ENCODE measurements at places on chromosomes 2 and 18.
A peak's percentile ranks its signal among the peaks of the same experiment; 100 is the strongest.

DNA sequence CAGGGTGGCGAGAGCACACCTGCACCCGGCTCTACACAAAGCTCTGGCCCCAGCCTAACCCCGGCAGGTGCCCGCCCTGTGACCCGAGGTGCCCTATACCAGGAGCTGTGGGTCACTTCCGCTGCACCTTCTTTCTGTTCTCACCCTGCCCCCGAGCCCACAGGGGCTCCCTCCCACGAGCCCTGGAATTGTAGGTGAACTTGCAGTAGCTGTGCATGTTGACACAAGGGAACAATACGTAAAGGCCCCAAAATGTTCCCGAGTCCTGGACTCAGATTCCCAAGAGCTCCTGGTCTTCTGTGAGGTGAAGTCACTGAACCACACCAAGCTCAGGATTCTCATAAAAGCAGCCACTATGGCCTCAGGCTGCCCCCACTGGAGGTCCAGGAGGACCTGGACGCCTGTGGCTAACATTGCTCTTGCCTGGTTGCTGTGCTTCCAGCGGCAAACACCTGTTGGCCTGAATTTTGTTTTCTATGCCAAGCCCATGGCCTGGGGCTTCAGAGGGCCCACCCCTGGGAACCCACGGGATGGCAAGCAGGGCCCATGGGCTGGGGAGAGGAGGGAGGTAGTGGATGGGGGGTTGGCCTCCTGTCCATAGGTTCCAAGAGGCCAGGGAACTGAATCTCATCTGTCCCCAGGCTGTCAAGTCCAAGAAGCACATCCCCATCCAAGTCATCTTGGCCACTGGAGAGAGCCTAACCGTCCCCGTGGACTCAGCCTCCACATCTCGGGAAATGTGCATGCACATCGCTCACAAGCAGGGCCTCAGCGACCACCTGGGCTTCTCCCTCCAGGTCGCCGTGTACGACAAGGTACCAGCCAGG lies 23.2 kb upstream of the GPR17 start:
- DNase-seq = no peak

GRCh38 chr2:88159481-88159880 lies 10.7 kb upstream of the THNSL2 start:
- no peak for DNase-seq

DNA sequence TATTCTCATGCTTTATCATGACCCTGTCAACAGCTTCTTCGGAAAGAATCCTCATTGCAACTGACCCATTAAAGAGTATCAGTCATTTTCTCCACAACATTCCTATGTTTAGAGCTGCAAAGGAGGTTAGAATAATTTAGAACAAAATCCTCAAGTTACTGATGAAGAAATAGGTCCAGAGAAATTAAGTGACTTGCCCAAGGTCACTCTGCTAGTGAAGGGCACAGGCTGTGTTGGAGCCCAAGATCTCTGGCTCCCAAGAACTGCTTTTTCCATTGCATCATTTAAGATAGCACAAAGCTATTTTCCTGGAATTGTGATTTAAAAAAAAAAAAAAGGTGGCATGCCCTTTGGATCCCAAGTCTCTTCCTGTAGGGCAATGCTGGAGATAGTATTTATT lies 9.6 kb downstream of the IRS1 start:
- no peak for DNase-seq

DNA sequence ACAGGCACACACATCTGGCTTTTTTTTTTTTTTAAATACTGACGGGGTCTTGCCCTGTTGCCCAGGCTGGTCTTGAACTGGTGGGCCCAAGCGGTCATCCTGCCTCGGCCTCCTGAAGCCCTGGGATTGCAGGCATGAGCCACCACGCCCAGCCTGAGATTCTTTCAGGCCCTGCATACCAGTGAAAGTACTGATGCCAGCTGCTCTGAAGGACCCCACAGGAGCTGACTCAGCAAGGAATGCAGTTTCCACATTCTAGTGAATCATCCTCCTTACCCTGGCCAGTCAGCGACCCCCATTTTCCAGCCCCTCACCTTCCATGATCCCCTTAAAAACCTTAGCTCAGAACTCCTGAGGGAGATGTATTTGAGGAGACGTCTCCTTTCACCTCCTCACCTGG lies 5.8 kb upstream of the DTYMK start:
- no peak for DNase-seq

DNA sequence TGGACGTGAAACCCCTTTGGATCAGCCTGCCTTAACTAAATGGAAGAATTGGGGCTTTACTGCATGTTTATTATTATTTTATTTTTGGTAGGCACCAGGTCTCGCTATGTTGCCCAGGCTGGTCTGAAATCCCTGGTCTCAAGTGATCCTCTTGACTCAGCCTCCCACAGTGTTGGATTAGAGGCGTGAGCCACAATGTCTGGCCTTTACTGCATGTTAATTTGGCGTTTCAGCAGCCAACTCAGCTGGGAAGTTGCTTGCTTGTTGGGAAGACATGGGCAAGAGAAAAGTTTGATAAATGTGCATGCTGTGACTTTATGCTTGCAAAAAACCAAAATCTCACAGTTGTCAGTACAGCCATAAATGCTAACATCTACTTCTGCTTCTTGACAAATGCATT lies 105.1 kb downstream of the FMNL2 start:
- DNase-seq = no peak

GRCh38 chr2:176652300-176653182 lies 383.3 kb downstream of the MTX2 start:
- DNase-seq = no peak

DNA sequence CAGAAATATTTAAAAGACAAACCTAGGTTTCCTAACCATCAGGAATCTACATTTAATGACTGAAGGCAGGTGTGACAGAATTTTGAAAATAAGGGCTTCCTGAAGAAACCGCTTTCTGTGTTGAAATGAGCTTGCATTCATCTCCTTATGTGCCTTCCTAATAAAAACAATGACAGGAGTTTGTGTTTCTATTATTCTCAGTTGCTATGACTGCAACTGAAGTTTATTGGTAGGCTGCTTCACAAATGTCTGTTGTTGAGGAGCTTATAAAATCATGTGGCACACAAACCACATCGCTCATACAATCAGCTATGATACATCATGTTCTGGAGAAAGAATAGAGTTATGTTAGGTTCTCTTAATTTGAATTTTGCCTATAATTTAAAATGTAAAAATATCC lies 362.7 kb upstream of the SLC8A1 start:
- no peak for DNase-seq

GRCh38 chr2:208285853-208286252 lies 19.8 kb downstream of the PIKFYVE start:
- no peak for DNase-seq

DNA sequence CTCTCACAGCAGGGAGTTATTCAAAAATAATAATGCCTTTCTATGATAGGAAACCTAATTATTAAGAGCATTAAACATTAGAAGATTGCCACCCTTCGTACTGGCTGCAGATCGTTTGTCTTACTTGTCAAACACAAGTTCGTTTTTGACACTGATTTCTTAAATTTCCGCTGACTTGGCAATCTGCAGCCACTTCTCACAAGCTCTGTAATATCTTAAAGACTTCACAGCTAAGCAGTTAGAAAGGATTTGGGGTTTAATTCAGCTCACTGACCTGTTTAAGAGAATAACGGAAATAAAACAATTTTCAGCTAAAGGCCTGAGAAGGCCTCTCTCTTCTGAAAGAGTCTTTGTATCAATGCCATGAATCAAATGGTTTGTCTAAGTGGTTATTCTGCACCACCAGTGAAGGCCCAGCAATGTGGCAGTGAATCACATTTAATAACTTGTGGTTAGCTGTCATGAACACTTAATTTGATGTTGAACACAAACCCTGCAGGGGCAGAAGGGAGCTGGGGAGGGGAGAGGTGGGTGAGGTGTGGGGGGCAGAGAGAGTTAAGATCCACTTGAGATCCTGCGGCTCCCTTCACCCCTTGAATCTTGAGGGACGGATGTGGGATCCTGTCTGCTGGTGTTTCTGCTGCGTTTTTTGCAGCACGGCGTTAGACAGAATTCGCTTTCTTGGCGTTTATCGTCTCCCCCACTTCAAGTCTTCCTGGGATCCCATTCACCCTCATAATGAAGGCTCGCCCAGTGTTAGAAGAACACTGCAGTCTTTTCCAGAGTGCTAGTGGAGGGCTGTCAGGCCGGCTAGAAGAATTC lies 145.4 kb upstream of the SATB2 start:
- no peak for DNase-seq

DNA sequence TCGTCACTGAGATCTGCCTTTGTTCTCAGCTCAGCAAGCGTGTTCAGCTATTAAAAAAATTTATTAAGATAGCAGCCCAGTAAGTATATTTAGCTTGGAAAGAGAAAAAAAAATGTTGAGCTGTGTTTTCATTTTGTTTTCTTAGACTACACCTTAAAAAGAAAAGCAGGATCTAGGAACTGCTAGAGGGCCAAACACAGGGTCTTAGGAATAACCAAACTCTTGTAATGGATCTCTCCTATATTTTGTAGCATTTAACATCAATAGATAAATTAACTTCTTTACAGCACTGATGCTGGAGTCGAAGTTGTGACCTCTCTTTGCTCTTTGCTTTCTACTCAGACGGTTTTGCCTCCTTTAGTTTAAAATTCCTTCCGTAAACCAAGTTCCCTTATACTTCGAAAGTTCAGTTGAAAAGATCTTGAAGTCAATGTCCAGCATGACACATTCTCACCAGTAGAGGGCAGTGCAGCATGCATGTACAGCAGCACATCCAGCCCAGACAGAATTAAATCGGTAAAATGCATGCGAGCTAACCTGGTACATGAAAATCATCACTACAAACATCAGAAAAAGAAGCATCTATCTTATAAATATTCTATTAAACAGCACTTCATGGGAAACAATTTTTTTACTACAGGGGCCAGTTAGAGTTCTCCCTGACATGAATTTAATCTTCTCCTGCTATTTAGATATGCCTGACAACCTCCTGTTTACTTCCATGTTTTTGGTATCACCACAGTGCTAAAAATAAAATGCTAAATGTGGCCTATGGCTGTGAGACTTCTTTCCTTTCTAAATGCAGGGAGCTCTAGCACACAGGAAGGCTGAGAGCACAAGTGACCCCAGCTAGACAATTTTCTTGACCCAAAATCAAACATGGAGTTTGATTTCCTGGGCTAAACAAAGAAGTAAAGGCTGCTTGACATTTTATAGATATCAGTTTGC lies 48.2 kb upstream of the MAP3K20 start:
- DNase-seq = peak; percentile 32
